ENCODE measurements at places on chromosomes 5 and 9. TPM values are rescaled to one million over a fixed set of nuclear protein-coding genes. Genes with fewer than 3 reads are reported as not detected.

- DNase-seq: no peak
- H3K27ac ChIP-seq: no peak overlapping the region
- no peak overlapping the region for H3K4me3 ChIP-seq
- no peaks in the 10 kb centered on the region for H3K36me3 ChIP-seq
- H3K27me3 ChIP-seq: no peaks in the 10 kb centered on the region
Measured at GRCh38 chr5:116091416-116091815, 6.6 kb downstream of the COMMD10 start.

The BTNL8 gene
- total RNA-seq: not detected

The CDKN2B gene
- total RNA-seq: 65.0 TPM

DNA sequence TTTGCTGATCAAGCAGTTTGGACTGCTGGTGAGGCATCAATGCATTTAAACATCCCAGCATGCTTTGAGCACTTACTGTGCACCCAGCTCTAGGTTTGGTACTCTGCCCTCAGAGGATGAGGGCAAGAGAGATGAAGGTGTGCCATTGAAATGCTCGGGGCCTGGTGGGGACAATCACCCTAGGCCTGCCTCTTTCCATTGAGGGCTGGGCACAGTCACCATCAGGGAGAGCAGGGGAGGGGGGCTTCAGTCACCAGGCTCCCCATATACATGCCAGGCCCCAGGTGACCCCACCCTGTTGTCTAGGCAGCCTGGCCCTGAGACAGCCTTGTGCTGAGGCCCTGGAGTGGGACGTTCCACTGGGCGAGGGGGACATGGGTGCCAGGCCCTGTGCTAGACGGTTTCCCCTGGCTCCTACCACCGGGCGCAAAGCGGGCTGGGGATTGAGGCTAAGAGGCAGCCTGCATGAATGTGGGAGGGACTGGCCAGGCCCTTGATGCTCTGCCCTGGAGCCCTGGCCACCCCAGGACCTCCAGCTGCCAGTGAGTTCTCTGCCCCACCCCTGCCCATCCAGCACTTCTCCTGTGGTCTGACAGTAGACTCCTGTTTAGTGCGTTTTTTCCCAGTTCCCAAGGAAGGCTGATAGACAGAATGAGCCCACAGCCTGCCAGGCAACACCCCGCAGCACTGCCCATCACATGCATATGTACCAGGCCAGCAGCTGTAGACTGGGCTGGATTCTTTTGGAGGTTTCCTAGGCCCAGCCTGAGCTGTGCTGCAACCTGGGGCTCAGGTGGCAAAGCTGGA is 18.9 kb downstream of the TCF7 start:
- H3K36me3 ChIP-seq: peaks cover 7% of the 10 kb centered on the region
- no peak for DNase-seq
- H3K27ac ChIP-seq: no peak overlapping the region
- no peaks in the 10 kb centered on the region for H3K27me3 ChIP-seq
- no peak overlapping the region for H3K4me3 ChIP-seq
- peaks cover 52% of the 10 kb centered on the region for H3K4me1 ChIP-seq

GRCh38 chr5:95826949-95827891 is 4.7 kb upstream of the GLRX start:
- H3K36me3 ChIP-seq: no peaks in the 10 kb centered on the region
- peaks cover 23% of the 10 kb centered on the region for H3K4me1 ChIP-seq
- DNase-seq: no peak

Measured in esophagus squamous epithelium (tissue), 5 donors.